Activated CD4-positive, alpha-beta memory T cell treated with anti-CD3 and anti-CD28 coated beads for 36 hours (primary cell): ENCODE measurements at places on chromosomes 12 and 14. TPM values are rescaled to one million over a fixed set of nuclear protein-coding genes. Genes with fewer than 3 reads are reported as not detected.
A peak's percentile ranks its signal among the peaks of the same experiment; 100 is the strongest.

RD3L gene
- not detected for total RNA-seq

KRT71 gene
- not detected for total RNA-seq

CLEC4A gene
- 1.2 TPM for total RNA-seq

OASL gene
- 26.5 TPM for total RNA-seq

GRCh38 chr12:63066782-63067181, 84.2 kb downstream of the AVPR1A start:
- no peak for DNase-seq

GRCh38 chr14:23071244-23071920, 14.1 kb upstream of the CDH24 start:
- DNase-seq, result peak; percentile 89

DNA sequence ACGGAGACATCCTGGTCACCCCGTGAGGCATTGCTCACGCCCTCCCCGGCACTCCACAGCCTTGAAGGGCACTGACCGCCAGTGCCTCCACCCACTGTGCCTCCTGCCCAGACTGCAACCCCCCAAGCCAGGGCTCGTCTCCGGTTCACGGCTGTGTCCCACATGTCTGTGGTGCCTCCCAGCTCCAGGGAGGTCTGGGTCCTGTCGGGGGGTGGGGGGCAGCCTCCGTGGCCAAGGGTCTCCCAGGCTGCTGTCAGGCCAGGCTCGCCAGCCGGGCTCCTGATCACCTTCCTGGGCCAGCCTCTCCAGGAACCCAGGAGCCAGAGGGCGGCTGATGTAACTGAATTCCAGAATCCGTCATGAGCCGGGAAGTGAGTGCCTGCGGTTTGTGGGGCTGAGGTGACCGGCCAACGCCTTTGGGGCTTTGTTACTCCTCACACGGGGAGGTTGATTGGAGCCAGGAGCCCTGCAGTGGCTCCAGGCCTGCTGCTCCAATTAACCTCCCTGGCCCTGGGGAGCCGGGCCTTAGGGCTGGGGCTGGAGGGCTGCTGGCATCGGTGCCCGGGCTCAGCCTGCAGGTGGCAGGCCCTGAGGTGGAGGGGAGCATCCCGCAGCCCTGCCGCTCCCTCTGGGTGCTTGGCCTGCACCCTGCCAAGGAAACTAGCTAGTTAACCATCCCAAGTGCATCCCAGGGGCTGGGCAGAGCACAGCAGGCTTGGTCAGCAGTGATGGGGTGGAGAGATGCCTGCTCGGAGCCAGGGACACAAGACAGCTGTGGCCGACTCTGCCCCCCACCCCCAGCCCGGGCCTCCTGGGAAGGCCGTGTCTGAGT, 36.4 kb upstream of the FBRSL1 start:
- DNase-seq, result no peak

DNA sequence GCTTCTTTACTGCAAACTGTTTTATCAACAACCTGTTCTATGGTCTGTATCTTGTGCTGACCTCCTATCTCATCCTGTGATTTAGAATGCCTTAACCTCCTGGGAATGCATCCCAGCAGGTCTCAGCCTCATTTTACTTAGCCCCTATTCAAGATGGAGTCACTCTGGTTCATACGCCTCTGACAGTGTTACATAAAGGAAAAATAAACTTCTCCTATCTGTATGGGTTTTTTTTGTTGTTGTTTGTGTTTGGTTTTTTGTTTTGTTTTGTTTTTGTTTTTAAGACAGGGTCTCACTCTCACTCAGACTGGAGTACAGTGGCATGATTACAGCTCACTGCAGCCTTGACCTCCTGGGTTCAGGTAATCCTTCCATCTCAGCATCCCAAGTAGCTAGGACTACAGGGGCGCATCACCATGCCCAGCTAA, 62.1 kb downstream of the RESF1 start:
- no peak for DNase-seq
